ENCODE measurements at places on chromosomes 3 and 15.

GRCh38 chr3:86968244-86968932 is 22.6 kb downstream of the VGLL3 start:
- no peak for DNase-seq

DNA sequence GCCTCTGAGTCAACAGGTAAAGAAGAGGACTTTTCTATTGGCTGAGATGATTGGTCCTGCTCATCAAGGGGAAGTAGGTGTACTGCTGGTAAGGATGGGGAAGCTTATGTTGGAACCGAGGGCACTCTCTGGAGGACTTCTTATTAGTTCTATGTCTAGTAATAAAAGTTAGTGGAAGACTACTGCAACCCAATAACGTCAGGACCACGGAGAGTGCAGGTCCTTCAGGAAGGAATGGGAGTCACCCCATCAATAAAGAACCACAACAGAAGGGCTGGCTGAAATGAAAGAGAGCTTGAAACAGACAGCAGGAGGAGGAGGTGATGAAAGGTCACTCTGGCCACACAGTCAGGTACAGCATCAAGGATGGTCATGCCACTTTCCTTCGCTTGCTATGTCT is 68.8 kb upstream of the PRR23E start:
- DNase-seq, result no peak

DNA sequence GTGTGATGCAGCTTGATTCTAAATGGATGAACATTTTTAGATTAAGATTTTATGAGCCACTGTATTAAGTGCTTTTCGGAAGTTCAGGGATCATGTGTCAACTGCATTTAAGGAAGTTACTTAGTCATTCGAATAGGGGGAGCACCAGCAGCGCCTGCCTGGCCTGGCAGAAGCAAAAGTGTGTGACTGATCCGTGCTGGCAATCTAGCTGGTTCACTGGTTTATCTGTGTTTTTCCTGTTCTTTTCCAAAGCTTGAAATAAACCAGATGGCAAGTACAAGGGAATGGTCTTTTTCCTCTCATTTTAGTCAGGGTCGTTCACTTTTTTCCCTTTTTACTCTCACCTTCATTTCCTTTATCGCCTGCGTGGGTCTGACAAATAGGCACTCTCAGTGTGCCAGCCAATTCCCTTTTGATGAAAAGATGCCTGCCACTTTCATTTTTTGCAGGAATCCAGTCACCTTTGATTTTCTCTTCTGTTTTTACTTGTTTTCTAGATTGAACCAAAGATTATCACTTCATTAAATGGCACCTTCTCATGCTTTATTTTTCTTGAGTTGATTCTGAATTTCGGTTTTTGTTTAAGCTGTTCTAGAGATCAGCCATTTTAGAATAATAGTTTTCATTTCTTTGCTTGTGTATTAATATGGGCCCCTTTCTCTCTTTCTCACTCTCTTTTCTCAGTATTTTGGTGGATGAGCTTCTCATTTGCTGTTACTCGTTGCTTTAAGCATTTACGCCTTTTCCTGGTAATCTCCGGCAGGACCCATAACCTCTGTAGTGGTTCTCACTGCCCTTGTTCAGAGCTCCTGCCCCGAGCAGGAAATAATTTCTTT is 2.8 kb downstream of the ABHD2 start:
- no peak for DNase-seq

DNA sequence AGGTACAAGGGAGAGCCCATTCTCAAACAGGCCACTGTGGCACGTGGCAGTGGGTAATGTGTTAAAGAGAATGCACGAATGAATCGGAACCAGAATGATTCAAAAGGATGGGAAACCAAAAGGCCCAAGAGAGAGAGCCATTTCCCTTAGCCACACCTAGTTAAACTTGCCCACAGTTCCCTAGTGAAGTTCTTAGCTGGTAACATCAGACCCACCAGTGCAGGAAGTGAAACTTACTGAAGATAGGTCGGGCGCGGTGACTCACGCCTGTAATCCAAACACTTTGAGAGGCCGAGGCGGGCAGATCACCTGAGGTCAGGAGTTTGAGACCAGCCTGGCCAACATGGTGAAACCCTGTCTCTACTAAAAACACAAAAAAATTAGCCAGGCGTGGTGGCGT is 97.1 kb downstream of the MEX3B start:
- no peak for DNase-seq

- no peak for DNase-seq
Measured at GRCh38 chr15:97961067-97961954, 808 bp downstream of the ARRDC4 start.

GRCh38 chr3:143138953-143139352 is 19.4 kb downstream of the CHST2 start:
- no peak for DNase-seq

- no peak for DNase-seq
Measured at GRCh38 chr3:161420746-161421145, 49.4 kb upstream of the SPTSSB start.

DNA sequence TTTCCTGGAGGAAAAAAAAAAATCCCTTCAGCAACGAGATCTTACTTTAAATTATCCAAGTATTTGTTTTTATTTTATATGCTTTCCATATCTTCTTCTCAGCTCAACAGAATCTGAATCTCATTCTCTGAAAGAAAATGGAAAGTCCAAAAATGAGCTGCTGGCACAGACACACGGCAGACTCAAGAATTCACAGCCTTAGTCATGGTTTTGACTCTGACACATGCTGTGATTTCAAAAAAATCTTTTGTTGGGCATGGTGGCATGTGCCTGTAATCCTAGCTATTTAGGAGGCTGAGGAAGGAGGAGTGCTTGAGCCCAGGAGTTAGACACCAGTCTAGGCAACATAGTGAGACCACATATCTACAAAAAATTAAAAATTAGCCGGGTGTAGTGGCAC is 565.0 kb downstream of the MAGI1 start:
- DNase-seq, result no peak

DNA sequence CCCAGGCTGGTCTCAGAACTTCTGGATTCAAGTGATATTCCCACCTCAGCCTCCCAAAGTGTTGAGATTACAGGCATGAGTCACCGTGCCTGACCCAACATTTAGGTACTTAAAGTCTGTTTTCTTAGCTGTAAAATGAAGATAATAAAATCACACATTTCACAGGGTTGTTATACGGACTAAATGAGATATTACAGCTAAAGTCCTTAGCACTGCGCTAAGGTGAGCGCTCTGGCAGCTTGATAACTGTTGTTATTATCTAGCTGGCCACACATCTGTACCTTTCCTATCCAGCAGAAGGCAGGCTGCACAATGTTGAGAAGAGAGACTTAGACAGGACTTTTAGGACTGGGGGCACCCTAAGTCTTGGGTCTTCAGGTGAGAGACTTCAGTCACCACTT is 2.7 kb upstream of the LIPH start:
- DNase-seq, result no peak

- DNase-seq, result no peak
Measured at GRCh38 chr15:46278062-46278461, 643.2 kb downstream of the SQOR start.

DNA sequence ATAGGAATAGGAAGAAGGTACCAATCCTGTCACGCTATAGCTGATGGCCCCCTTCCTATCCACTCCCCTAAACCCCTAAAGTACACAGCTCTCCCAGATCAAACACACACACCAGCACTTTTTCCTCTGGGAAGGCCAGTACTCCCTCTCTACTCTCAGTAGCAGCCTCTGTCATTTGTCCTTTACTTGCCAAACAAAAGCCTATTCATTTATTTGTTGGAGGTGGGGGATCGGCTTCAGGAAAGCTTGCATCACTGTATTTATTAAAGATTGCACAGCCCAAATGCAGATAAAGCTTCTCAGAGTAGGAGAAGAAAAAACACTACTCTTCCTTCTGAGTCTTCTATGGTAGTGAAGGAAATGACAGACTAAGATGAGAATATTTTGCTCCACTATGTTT is 429.7 kb upstream of the RASGRP1 start:
- DNase-seq, result no peak

DNA sequence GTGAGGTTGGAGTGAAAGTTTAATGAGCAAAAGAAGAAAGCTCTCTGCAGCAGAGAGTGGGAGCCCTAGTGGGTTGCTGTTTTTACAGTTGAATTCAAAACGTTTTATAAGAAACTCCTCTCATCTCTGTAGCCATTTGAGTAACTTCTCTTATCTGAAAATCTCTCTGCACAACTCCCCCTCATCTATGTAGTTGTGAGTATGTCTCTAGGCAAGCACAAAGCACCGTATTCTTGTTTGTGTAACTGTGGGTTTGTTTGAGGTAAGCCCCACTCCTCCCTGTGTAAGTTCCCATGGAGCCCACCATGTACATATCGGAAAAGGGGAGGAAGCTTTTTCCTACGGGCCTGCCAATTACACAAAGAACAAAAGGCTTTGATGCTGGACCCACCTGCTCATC is 56.5 kb upstream of the GOLGA6L2 start:
- no peak for DNase-seq

DNA sequence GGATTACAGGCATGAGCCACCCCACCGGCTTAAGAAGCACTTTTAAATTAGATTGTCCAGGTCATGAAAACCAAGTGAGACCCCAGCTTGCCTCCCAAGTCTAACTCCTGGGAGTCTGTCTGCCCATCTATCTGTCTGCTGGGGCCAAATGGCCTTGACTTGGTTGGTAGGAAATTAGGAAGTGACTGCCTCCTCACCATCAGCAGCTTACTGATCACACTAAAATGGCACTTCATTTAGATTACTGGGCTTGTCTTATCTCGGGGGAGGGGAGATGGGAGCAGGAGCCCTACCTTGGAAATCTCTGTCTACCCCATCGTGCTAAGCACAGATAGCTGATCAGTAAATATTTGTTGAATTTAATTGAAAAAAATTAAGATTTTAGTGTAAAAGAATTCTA is 5.6 kb upstream of the LRRC2 start:
- no peak for DNase-seq

DNA sequence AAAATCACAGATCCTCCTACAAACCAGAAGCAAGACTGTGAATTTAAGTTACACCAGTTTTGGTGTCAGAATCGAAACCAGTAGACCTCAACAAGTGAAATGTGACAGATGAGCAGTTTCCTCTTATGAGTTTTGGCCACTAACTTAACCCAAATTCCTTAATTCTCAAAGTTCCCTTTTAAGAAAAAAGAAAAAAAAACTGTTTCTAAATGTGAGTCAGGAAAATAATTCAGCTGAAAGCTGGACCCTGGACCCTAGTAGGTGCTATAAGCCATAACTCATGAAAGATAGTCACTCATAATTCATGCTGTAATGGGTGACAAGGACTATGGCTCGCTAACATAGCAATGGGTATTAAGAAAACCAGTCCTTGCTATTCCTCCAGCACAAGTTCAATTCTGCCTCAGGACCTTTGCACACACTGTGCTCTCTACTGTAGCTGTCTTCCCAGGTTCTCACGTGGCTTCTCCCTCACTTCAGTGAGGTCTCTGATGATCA is 9.0 kb upstream of the THRB start:
- DNase-seq, result no peak

DNA sequence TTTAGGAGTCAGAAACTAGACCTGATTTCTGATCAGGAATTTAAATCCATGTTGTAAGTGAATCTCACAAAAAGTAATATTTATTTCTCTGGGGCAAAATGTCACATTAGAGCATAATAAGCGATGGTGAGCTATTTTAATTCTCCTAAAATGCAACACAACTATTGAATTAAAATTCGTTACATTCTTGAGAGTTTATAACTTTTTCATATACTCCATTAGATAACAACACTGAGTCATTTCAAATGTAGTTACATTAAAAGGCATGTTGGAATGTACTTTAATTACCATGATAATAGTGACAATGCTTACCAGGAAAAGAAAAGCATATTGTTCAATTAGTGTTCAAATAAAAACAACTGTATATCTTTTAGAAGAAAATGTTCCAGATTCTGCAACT is 116.9 kb downstream of the CADM2 start:
- DNase-seq, result no peak

DNA sequence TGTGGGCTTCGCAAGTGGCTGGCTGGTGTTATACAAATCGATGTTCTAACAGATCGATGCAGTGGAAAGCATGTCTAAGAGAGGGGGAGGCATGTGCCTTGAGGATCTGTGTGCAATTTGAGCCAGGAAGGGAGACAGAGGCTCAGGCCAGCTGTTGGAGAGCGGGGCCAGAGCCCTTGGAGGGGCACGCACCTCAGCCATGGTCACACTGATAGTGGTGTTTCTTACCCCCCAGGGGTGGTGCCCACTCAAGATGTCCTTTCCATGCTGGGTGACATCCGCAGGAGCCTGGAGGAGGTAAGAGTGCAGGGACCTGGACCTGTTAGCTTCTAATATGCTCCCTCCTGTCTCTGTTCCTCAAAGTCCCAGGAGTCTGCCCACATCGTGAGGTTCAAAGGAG is 3.8 kb upstream of the ABTB1 start:
- DNase-seq, result no peak

DNA sequence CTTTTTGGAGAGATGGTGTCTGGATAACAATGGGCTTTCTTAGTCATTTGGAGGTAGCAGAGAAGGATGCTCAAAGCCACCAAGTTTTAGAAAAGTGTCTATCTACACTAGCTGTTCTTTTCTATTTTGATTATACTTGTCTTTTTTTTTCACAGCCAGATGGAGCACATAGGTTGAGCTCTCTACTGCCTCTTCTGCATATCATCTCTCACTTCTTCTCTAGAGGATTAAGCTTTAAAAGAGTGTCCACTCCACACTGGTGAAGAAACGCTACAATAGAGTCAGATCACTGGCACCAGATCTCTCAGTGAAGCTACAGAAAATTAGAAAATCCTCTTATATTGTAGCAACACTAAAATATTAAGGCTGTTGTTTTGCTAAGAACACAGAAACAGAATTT is 145.3 kb upstream of the MBNL1 start:
- no peak for DNase-seq

DNA sequence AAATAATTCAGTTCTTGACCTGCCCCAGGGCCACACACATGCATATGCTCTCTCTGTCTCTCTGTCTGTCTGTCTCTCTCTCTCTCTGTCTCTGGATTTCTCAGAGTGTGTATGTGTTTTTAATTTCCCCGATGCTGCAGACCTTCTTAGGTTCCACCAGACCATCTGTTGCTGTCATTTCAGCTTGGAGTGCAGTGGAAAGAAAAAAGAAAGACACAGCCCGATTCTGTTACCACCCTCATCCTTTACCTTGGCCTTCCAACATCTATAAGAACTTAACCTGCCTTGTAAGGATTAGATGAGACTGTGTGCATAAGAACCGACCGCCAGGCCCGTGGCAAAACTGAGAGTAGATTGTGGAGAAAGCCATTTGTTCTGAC is 9.7 kb upstream of the PGPEP1L start:
- no peak for DNase-seq

GRCh38 chr15:99712415-99712814 is 20.8 kb downstream of the LYSMD4 start:
- DNase-seq, result no peak

- no peak for DNase-seq
Measured at GRCh38 chr3:105938101-105938500, 69.3 kb upstream of the CBLB start.

DNA sequence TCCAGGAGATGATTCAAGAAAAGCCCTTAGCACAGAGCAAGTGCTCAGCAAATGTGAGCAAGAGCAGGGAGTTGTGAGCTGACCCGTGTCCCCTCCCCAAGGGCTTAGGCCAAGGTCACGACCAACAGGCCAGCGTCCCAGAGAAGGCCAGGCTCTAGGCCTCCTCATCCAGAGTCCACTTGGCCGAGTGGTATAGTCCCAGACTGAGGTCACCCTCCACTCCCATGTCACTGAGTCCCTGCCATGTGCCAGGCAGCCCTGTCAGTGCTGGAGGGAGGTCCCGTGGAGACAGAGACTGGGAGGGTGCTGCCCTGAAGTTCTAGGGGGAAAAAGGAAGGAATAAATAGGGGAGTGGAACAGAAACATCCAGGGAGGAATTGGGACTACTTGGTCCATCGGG is 44.0 kb downstream of the TPRA1 start:
- no peak for DNase-seq

- DNase-seq, result no peak
Measured at GRCh38 chr3:85193565-85193964, 234.8 kb downstream of the CADM2 start.

- DNase-seq, result no peak
Measured at GRCh38 chr3:122929188-122930062, 98.1 kb downstream of the SEMA5B start.

Measured in activated CD8-positive, alpha-beta memory T cell treated with anti-CD3 and anti-CD28 coated beads for 48 hours (primary cell).